HEK293T (cell line): ENCODE measurements at places on chromosomes 6 and 20.
A peak's percentile ranks its signal among the peaks of the same experiment; 100 is the strongest.

DNA sequence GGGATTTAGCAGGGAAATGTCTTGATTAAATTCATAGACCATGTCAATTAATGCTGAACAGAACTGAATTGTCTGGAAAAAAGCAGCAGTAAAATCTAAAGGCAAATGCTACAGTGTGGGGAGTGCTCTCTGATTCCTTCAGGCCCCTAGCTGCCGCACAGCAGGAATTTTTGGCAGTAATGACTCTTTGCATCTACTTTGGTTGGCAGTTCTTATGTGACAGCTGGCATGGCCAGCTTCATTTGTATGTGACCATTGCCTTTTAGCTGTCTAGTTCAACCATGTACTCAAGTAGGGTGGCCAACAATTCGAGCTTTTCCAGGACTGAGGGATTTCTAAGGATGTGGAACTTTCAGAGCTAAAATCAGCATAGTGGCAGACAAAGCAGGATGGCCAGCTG is 499.1 kb upstream of the MAN1A1 start:
- DNase-seq = no peak

GRCh38 chr20:32453467-32454163 is 95.5 kb downstream of the ASXL1 start:
- no peak for DNase-seq

DNA sequence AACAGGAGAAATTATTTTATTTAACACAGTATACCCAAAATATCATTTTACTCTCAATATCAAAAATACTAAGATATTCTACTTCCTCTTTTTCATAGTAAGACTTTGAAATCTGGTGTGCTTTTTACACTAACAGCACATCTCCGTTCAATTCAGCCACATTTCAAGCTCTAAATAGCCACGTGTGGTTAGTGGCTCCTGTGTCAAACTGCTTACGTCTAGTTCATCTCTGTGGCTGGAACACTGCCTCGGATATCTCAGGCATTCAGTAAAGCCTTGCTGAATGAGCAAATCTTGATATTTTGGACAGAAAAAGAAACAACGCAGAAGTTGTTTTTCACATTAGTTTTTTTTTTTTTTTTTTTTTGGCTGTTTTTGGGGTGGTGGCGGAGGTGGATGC is 136.1 kb downstream of the EYA4 start:
- no peak for DNase-seq

GRCh38 chr20:18288749-18289267 is 481 bp downstream of the ZNF133 start:
- peak; percentile 11 for DNase-seq

GRCh38 chr6:39128832-39129231 is 13.8 kb upstream of the SAYSD1 start:
- no peak for DNase-seq

GRCh38 chr20:41334443-41335421 is 5.9 kb upstream of the LPIN3 start:
- DNase-seq = no peak

GRCh38 chr20:57108218-57108617 is 158.2 kb downstream of the BMP7 start:
- DNase-seq = no peak

DNA sequence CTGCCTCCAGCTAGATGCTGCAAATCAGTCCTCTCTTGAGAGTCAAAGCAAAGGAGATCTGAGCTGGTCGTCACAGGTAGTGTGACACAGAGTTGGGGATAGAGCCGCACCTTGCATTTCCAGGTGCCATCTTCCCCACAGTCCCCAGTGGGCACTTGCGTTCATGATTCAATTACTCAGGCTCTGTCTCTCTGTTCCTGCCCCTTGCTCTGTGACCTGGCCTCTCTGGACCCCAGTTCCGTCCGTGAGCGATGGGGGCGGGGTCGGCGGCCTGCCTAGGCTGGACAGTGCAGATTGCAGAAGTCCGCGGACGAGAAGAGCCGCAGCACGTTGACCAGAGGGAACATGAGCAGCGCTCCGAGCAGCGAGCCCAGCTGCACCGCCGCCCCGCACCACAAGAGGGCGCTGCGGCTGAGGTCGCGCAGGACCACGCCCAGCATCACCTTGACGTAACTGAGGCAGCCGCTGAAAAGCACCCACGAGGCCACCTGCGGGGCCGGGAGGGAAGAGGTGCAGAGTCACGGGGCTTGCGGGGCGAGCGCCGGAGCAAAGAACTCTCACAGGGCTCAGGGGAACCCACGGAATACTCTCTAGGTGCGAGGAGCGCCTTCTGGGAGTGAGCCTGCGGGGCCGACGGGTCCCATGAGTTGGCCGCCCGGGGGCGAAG is 7.4 kb downstream of the SLC52A3 start:
- peak; percentile 90 for DNase-seq

DNA sequence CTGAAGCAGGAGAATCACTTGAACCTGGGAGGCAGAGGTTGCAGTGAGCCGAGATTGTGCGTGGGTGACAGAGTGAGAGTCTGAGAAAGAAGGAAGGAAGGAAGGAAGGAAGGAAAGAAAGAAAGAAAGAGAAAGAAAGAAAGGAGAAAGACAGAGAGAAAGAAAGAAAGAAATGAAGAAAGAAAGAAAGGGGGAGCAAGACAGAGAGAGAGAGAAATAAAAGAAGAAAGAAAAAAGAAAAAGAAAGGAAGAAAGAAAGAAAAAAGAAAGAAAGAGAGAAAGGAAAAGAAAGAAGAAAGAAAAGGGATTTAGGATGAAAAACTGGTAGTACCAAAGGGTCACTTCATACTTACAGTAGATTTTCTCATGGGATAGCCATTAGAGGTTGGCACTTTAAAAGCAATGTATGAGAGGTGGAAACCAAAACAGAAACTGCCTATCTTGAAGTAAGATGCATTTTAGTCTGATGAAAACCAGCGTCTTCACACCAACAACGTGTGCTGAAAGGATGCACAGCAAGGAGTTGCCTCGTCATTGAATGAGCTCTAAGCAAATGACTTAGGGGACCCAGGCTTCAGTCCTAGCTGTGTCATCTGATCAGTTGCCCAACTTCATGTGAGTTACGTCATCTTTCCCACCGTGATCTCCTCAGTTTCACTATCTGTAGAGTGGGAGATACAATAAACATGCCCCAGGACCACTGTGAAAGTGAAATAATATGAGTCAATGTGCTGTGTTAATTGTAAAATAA is 133.9 kb upstream of the NEDD9 start:
- no peak for DNase-seq

- no peak for DNase-seq
Measured at GRCh38 chr6:88013015-88013414, 34.6 kb upstream of the SPACA1 start.

- DNase-seq = no peak
Measured at GRCh38 chr6:15303920-15304291, 58.0 kb downstream of the JARID2 start.

- peak; percentile 50 for DNase-seq
Measured at GRCh38 chr6:129498950-129499842, 210.8 kb downstream of the ARHGAP18 start.

DNA sequence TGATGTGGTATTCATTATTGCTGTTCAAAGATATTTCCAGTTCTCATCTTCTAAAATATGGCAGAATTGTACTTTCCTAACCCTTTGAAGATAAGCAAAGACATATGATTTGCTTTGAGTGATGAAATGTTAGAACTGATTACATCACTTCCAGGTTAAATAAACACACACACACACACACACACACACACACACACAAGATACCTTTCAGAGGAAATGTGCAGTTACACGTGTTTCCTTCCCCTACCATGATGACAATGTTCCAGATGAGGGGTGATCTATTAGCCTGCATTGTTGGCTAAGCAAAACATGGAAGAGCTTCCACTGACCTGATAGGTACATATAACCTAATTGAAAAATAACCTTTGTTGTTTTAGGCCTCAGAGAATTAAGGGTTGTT is 11.7 kb upstream of the FRK start:
- no peak for DNase-seq

DNA sequence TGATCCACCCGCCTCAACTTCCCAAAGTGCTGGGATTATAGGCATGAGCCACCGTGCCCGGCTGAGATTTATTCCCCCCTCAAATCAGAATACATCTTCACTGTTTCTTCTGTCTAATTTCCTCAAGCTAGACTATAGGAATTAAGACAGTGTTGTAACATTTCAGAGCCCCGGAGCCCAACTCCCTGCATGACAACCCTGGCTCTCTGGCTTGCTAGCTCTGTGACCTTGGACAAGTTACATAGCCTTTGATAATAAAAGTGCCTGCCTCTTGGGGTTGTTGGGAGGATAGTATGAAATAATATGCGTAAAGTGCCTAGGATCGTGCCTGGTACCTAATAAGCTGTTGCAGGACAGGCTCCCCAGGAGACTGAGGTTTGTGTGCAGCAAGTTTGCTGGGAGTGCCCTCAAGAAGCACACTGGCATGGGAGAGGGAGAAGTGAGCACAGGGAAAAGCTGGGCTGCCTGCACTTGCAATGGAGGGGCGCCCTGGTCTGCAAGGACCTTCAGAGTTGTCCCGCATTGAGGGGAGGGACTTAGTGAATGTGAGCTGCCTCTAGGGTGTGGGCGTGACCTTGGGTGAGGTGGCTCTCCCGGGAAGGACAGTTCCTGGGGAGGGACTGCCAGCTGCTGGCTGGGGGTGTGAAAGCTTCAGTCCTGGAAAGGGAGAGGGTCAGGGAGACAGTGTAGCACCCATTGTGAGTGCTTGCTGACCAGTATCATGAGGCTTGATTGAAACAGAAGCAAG is 43.4 kb downstream of the TAF8 start:
- DNase-seq = no peak

DNA sequence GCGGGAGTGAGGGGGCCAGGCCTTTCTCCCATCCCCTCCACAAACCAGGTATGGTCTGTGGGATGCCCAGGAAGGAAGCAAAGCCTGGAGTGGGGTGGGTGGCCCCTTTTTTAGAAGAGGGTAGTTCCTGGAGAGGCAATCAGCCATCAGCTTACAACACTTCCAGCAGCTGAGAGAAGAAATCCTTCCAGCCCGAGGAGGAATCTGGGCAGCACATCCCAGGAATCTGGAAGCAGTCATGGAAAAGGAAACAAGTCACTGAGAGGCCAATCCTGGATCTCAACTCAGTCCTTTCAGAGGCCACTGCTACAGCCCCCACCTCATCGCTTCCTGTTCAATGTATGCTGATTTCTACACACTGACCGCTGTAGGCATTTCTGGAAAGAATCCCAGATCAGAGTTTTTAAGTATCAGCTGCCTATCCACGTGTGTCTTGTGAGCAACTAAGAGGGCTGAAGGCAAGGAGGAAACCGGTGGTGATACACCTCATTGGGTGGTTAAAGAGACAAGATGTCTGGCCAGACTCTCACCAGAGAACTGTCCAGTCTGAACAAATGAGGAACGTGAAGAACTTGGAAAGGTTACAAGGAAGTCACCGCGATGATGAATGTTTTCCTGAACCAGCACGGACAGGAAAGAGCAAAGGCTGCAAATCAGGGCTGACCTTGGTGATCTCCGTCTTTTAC is 92.9 kb upstream of the SHLD1 start:
- DNase-seq = no peak

GRCh38 chr6:32472781-32473375 is 33.2 kb downstream of the HLA-DRA start:
- no peak for DNase-seq

DNA sequence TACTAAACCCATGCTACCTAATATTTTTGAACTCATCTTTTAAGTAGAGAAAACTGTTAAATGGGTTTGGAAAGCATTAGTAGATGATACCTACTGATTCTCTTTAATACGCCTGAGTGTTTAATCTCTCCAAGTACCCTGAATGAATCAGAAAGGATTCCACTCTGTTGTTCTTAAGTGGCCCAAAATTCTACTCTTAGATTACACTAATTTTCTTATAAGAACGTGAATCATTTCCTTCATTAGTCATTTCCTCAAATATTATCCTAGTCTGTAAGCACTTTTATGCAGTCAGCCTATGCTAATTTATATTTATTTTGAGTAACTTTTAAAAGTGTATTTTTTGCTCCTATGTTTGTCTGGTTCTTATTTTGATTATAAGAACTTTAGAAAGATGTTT is 380.0 kb downstream of the BTBD9 start:
- DNase-seq = no peak
